ENCODE measurements at places on chromosomes 11 and 22. TPM values are rescaled to one million over a fixed set of nuclear protein-coding genes. Genes with fewer than 3 reads are reported as not detected.

The SLC5A4 gene
- not detected for polyA plus RNA-seq

DNA sequence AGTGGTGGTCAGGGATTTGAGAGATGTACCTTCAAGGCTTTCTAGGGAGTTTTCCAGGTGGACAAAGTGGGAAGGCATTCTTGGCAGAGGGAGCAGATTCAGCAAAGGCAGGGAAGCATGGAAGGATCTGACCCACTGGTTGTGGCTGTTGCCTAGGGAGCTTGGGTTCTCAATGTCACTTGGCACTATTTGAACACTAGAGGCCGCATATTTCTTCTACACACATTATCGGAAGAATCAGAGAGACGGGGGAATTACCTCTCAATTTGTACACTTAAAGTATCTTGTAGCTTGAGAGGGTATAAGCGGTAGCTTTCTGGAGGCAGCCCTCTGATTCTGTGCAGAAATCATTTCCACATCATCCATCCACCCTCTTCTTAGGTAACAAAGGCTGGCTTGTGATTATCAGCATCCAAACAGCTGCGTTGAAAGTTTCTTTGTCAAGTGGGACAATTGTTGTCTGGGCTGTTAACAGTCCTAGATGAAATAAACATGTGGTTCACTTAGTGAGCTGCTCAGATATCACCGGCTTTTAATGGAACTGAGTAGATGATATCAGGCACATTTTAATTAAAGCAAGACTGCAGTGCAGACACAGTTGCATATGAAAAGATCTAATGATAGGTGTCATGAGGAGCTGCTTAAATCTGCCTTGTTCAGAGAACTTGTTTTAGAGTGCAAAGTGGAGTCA is 2.6 kb downstream of the NELL1 start:
- peaks cover 7% of the 10 kb centered on the region for H3K36me3 ChIP-seq
- H3K27ac ChIP-seq, result no peak overlapping the region
- H3K4me3 ChIP-seq, result no peak overlapping the region
- no peak for DNase-seq

- no peak for DNase-seq
- no peaks in the 10 kb centered on the region for H3K27me3 ChIP-seq
- H3K4me3 ChIP-seq, result no peak overlapping the region
- no peaks in the 10 kb centered on the region for H3K36me3 ChIP-seq
Measured at GRCh38 chr11:88066090-88066489, 109.2 kb downstream of the RAB38 start.

The VPREB3 gene
- 1,533 TPM for polyA plus RNA-seq

GRCh38 chr11:132184079-132184478 is 813.7 kb downstream of the NTM start:
- no peaks in the 10 kb centered on the region for H3K27me3 ChIP-seq
- H3K36me3 ChIP-seq, result no peaks in the 10 kb centered on the region
- H3K4me3 ChIP-seq, result no peak overlapping the region

DNA sequence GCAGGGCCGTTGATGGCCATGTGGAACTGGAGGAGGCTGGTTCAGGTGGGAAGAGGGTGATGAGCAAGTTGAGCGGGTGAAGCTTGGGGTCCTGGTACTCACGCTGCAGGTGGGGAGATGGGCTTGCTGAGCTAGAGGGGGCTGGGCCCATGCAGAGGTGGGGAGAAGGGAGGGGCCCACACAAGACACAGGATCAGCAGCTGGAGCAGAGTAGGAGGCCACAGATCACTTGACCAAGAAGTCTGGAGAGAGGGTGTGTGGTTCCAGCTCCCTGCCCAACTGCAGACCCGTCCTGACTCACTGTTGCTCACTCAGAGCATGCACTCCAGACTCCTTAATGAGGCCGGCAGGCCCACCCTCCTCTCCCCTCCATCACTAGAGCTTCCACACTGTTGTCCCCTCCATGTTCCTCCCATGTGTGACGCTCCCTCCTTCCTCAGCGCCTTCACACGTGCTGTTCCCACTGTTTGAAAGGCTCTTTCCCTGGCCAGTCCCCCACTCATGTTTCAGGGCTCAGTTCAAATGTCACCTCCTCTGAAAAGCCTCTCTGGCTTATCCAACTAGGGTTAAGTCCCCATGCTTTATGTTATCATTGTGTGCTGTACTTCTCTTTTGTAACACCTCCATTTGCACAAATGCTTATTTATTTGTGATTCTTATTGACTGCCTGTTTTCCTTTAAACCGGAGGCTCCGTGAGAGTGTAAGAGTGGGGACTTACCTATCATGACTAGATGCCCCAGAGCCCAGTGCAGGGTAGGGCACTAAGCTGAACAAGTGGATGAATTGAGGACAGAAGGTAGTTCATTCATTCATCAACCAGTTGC is 2.3 kb downstream of the CCDC86 start:
- H3K4me3 ChIP-seq, result peak overlapping the region; percentile 95
- H3K27ac ChIP-seq, result no peak overlapping the region
- H3K36me3 ChIP-seq, result peaks cover 7% of the 10 kb centered on the region
- no peak for DNase-seq
- H3K4me1 ChIP-seq, result peaks cover 49% of the 10 kb centered on the region

The SSTR3 gene
- 0.08 TPM for polyA plus RNA-seq

The GVQW3 gene
- polyA plus RNA-seq, result 3.5 TPM

GRCh38 chr11:124346311-124346955 is 26.4 kb upstream of the OR8D2 start:
- no peak overlapping the region for H3K27ac ChIP-seq
- DNase-seq, result no peak
- no peaks in the 10 kb centered on the region for H3K36me3 ChIP-seq
- peaks cover 9% of the 10 kb centered on the region for H3K27me3 ChIP-seq
- H3K4me1 ChIP-seq, result no peaks in the 10 kb centered on the region

DNA sequence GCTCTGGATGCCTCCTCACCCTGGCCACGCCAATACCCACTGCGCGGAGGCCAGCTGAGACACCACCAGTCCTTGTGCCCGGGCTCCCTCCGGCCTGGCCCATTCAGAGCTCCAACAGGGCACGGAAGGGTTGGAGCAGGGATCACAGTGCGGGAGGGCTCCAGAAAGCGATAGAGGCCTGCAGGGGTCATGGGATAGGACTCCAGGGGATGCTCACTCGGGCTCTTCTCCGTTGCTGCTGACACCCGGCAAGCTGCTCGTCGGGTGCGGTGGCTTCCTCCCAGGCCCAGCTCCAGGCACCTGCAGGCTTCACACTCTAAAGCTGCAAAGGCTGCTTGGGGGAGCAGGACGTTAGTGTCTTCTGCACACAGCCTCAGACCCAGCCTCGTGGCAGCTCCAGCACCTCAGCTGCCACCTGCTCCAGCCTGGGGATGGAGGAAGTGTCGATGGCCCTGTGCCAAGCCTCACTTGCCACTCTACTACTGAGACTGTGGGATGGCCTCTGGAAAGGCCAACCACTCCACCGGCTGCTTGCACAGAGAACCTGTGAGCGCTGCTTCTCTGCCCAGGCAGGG is 10.6 kb downstream of the WNT7B start:
- H3K36me3 ChIP-seq, result no peaks in the 10 kb centered on the region
- H3K4me3 ChIP-seq, result no peak overlapping the region
- no peak for DNase-seq

The MRGPRE gene
- not detected for polyA plus RNA-seq

DNA sequence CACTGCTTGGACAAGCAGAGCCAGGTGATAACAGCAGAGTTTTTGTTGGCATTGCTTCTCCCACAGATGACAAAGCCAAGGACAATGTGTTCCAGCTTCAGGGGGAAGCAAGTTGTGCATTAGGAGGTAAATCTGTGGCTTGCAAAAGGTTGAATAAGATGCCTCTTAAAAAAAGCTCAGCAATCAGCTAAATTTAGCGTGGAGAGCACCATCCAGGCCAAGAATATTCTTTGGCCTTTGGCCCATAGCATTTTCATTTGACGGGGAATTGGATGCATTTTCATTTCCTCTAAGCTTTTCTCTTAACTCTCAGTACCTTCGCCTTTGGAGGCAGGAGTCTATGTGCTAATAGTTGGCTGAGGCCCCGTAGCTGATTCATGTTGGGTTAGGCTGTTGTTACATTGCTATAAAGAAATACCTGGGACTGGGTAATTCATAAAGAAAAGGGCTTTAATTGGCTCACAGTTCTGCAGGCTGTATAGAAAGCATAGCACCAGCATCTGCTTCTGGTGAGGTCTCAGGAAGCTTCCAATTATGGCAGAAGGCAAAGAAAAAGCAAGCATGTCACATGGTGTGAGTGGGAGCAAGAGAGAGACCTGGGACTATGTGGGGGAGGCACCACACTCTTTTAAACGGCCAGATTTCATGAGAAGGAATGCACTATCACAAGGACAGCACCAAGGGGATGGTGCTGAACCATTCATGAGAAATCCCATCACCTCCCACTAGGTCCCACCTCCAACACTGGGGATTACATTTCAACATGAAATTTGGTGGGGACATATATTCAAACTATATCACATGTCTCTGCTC is 350.1 kb upstream of the C11orf87 start:
- H3K4me3 ChIP-seq, result no peak overlapping the region
- H3K27ac ChIP-seq, result no peak overlapping the region
- H3K36me3 ChIP-seq, result no peaks in the 10 kb centered on the region
- no peaks in the 10 kb centered on the region for H3K27me3 ChIP-seq
- no peaks in the 10 kb centered on the region for H3K4me1 ChIP-seq
- no peak for DNase-seq

Data from naive B cell (primary cell).